ENCODE measurements at places on chromosomes 6 and 20.

DNA sequence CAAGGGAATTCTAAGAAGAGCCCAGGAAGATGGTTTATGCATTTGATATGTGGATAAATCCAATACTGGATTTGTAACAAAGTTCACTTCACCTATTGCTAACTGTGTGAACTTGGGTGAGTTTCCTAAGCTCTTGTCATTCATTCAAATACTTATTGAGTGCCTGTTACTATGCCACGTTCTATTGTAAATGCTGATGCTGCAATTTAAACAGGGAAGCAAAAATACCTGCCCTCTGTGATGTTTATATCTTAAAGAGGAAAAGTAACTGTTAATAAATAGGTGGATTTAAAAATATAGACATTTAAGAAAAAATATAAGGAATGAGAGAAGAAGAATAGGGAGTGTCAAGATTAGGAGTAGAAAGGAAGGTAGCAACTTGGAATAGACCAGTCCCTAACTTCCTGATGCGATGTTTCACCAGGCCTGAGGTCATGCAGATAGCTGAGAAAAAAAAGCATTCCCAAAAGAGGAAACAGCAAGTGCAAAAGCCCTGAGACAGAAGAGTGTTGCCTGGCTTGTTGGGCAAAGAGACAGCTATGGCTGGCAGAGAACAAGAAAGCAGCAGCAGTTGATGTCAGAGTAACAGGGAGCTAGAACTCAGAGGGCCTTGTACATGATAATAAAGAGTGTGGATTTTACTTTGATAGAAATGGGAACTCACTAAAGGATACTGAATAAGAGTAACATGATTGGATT is 54.3 kb upstream of the TCF21 start:
- DNase-seq = no peak

DNA sequence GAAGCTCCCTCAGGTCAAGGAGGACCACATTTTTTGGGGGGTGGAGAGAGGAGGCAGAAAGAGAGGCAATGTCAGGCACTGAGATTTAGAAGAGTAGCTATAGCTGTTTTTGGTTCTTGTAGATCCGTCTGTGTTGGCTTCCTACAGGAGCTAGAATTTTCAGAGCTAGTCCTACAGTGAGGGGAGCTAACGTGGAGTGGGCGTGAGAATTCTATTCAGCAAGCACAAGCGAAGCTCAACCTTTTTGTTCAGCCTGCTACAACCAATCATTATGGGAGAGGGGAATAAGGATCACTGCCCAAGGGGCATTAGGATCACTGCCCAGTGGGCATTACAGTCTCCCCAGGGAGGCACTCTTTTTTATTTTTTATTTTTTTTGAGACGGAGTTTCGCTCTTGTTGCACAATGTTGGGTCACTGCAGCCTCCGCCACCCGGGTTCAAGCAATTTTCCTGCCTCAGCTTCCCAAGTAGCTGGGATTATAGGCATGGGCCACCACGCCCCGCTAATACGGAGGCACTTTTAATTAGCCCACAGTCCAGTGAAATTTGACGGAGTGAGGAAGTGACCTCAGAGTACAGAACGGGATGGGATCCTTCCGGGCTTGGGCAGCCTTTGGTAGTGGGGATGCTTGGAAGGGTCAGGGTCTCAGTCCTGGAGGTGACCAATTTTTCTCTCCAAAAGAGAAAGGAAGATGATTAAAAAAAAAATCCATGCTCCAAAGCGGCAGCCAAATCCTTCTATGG is 1.1 kb upstream of the PANK2 start:
- peak; percentile 43 for DNase-seq

DNA sequence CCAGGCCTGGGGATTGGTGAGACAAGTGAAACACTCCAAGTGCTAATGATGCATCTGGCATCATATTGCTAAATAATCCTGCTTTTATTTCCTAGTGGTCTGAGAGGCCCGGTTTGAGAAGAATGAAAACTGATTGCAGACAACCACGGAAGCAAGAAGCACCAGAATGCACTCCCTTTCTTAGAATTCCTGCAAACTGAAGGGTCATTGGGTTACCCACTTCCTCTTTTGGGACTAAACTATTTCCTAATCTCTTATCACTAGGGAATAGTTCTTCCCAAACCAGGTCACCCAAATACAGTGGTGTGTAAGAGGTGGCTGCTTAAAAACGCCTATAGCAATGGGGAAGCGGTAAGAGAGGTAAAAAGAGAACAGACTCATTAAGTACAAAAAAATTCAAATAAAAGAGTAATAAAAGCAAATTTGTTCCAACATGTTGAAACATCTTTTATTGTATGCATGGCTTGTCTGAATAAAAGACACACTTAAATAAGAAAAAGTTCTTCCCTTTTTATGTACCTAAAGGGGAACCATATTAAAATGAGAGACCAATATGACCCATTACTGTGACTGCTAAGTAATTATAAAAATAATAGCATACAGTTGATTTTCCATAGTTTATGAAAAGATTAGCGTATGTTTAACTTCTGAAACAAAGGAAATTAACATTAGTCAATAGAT is 125.8 kb downstream of the MYB start:
- DNase-seq = peak; percentile 41

- DNase-seq = no peak
Measured at GRCh38 chr6:157091243-157091642, 232.1 kb downstream of the TMEM242 start.

DNA sequence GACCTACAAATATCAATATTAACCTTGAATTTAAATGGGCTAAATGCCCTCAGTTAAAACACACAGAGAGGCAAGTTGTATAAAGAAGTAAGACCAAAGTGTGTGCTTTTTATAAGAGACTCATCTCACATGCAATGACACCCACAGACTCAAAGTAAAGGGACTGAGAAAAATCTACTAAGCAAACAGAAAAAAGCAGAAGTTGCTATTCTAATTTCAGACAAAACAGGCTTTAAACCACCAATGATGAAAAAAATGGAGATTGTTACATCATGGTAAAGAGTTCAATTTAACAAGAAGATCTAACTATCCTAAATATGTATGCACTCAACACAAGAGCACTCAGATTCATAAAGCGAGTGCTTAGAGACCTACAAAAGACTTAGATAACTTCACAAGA is 741.9 kb upstream of the MARCKS start:
- DNase-seq = no peak

DNA sequence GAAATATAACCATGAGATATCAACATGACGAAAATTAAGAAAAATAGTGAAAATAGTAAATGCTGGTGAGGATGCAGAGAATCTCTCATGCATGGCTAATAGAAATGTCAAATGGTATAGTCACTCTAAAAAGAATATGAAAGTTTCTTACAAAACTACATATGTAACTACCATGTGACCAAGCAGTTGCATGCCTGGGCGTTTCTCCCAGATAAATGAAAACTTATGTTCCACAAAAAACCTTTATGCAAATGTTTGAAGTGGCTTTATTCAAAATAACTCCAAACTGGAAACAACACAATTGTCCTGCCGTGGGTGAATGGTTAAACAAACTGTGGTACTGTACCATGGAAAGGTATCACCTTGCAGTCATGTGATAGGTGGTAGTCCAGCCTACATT is 112.4 kb downstream of the HDGFL1 start:
- DNase-seq = no peak

- DNase-seq = no peak
Measured at GRCh38 chr6:150202934-150203333, 60.1 kb downstream of the PPP1R14C start.

- no peak for DNase-seq
Measured at GRCh38 chr6:43274916-43275597, 23.0 kb upstream of the SLC22A7 start.

DNA sequence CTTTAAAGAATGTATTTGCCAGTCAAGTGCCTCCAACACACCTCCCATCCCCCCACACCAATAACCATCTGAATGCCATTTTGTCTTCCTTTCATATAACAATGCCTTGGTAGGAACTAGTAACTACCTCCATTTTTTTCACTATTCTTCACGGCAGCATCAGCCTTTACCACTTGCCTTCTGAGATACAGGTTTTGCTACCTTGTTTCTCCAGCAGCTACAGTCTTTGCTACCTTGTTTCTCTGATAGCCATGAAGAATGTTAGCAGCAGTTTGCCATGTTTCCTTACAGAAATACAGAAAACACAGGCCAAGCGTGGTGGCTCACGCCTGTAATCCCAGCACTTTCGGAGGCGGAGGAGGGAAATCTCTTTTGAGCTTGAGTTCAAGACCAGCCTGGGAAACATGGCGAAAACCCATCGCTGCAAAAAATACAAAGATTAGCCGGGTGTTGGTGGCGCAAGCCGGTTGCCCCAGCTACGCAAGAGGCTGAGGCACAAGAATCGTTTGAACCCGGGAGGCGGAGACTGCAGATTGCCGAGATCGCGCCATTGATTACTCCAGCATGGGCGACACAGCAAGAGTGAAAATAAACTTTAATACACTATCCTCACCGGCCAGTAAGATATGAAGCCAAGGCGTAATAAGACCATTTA is 100.9 kb downstream of the HFE start:
- DNase-seq = peak; percentile 96

DNA sequence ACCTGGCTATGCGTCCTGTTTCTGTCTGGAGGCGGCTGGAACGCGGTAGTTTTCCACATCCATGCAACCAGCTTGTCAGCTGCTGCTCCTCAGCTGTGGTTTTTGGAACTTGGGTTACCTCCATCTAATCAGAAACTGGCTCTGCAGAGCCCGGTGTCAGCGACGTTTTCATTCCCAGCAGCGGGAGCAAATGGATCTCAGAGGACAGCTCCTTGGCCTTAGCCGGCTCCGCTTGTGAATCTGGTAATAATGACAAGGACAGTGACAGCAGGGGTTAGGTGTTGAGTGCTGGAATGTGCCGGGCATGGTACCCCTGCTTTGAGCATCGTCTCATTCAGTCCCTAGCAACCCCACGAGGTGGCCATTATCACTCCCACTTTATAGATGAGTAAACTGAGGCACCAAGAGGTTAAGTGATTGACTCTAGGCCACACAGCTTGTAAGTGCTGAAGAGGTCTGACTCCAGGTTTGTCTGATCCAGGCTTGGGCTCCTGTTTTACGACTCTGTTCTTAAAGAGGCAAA is 1.3 kb downstream of the SLCO4A1 start:
- DNase-seq = no peak

- no peak for DNase-seq
Measured at GRCh38 chr6:169073311-169073710, 180.3 kb downstream of the THBS2 start.

DNA sequence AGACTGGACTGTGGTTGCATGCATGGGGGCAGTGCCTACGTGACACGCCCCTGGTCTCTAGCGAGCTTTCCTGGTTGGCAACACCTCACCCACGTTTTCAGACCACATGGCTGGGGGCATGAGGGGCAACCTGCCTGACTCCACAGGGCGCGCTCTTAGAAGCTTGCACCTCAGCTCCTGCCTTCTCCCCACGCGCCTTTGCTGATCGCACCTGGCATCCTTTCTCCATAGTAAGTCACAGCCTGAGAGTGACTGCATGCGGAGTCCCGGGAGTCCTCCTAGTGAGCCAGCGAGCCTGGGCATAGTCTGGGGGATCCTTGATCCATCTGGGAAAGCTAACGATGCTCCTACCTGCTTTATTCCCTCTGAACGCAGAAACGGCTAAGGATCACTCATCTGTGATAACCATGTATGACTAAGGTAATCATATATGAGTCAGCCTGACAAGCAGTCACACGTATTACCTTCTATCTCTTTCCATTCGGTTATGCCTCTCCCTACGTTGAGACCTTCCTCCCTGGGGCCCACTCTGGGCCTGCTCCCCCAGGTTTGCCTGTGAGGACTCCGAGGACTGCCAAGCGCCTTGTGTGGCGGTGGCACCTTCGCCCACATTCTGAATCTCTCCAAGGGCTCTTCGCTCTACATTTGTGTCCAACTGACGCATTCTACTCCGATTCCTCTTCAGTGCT is 4.5 kb downstream of the TCFL5 start:
- DNase-seq = no peak

DNA sequence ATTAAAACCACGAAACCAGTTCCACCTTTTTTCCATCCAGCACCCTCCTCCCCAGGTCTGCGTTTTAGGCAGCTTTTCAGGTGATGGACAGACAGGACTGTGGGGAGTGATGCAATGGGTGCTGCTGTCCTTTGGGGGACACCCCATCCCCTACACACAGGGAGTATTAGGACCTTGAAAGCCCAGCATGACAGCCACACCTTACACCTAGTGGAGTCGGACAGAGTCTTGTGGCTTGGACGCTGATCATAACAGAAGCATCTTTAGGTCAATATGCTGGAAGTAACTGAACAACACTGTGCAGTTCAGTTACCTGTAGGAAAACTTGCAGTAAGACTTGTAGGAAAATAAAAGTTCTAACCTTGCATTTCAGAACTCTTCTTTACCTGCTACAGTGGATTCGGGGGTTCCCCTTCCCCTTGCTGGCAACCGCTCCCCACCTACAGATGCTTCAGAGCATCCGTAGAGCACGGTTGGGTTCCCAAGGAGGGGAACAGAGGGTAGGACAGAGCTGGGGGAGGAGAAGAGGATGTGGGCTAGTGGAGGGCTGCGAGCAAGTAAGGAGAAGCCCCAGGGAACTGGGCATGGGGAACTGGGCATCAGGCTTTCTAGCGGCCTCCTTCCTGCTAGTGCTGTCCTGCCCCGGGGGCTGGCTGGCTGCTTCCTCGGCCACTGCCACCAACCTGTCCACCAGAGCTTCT is 31.7 kb downstream of the PLEKHG1 start:
- no peak for DNase-seq

DNA sequence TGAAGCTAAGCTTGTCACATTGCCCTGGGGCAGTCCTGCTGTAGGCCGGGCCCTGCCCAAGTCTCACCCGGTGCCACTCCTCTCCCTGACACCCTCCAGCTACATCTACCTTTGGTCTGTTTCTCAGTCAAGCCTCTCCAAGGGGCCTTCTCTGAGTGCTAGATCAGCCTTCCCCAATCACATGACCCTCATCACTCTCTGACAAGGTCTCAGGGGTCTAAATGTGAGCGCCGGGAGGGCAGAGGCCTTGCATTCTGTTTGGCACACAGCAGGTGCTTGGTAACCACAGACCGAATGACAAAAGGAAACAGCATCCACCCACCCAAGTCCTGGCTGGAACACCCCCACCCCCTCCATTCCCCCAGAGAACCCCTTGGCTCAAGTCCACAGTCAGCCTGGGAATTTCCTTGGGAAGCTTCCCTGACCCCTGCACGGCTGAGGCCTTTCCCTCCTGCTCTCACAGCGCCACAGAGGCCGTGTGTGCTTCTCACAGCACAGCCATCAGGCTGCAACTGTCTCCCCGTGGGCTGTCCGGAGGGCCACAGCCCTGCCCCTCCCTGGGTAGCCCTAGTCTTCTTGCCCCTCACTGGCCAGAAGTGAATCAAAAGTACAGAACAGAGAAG is 32.9 kb downstream of the PKIG start:
- DNase-seq = no peak
